Activated CD4-positive, alpha-beta T cell treated with anti-CD3 and anti-CD28 coated beads, Interleukin-2, amount 50 U/mL, for 16 hours (primary cell): ENCODE measurements at places on chromosomes 6 and 20.

- DNase-seq, result no peak
Measured at GRCh38 chr20:25039697-25040437, 18.1 kb downstream of the ACSS1 start.

- peak; percentile 81 for DNase-seq
Measured at GRCh38 chr6:32968867-32969684, 682 bp downstream of the BRD2 start.

GRCh38 chr6:20718705-20719653 lies 184.7 kb downstream of the CDKAL1 start:
- DNase-seq, result no peak

DNA sequence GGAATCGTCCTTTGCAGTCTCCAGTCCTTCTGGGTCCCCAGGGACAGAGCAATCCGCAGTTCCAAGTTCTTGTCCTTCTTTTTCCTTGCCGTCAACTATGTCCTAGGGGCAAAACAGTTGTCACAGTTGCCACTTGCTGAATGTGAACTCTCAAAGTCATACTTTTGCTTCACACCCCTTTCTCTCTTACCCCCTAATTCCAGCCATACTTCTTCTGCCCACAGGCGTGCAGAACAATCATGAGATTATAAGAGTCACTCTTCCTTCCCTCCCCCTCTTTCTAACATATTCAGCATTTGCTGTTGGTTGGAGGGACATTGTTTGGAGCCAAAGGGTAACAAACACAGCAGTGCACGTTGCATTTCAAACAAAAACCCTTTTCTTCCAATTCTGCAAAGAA lies 74.4 kb downstream of the BCAS1 start:
- no peak for DNase-seq

GRCh38 chr6:1864496-1864895 lies 254.8 kb downstream of the FOXC1 start:
- DNase-seq, result no peak
